ENCODE measurements at places on chromosomes 2 and 18.

DNA sequence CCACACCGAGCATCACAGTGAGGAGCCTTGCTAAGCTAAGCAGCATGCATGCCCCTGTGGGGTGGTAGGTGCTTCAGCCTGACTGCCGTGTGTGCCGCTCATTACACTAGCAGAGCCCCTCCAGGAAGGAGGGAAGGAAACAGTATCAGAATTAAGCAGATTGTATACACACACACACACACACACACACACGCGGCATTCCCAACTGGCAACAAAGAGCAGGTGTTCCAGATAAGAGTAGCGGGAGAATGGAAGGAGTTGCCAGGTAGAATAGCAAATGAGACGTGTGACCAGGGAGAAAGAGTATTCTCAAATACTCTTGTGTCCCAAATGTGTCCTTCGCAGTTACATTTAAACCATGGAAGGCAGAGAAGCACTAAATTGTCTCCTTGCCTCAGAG lies 47.6 kb upstream of the TTC39C start:
- peak; percentile 20 for DNase-seq

DNA sequence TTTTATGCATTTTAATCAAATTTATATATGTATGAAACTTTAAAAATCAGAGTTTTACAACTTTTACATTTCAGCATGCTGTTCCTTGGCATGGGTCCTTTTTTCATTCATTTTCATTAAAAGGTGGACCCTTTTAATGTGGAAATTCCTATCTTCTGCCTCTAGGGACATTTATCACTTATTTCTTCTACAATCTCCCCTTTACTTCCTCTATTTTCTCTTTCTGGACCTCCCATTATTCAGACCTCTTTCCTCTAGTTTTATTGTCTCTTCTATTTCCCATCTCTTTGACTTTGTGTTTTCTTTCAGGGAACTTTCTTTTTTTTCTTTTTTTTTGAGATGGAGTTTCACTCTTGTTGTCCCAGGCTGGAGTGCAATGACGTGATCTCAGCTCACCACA lies 5.7 kb downstream of the PROC start:
- DNase-seq, result no peak

GRCh38 chr2:235513984-235514626 lies 20.3 kb downstream of the AGAP1 start:
- no peak for DNase-seq

- DNase-seq, result no peak
These were observed 18.7 kb downstream of the CASP8 start for GRCh38 chr2:201279079-201279478.

DNA sequence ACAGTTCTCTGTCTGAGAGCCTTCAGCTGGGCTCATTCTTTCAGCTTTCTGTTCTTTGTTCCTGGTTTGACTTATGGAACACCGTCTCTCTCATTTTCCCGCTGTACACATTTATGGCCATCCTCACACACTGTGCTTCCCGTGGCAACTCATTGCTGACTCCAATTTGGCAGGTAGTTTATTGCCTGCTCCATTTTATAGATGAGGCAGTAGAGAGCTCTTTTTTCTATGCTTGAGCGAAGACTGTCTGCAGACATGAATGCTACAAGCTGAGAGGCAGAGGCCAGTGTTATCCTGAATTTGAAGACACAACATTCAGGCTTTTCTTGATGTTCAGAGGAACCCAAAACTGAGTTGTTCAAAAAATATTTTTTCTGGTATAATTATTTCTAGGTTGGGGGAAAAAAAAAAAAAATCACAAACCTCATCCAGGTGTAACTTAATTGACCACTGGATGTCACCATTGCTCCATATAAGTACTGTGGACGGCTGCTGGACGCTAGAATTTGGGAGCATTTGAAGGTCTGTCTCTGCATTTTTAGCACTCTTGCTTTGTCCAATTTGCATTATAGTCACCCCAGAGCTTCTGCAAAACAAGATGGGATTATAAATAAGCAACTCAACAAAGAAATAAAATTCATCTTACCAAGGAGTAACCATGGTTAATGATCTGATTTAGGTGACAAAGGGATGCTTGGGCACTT lies 83.5 kb downstream of the HRH4 start:
- peak; percentile 55 for DNase-seq

- DNase-seq, result no peak
These were observed 36.9 kb downstream of the FAM168B start for GRCh38 chr2:131056204-131056931.

- DNase-seq, result no peak
These were observed 41.7 kb downstream of the PTPRM start for GRCh38 chr18:7608781-7609201.

- no peak for DNase-seq
These were observed 49.4 kb upstream of the ACTR3 start for GRCh38 chr2:113840518-113840917.

- peak; percentile 56 for DNase-seq
These were observed 138.0 kb downstream of the CTIF start for GRCh38 chr18:48676756-48677368.

DNA sequence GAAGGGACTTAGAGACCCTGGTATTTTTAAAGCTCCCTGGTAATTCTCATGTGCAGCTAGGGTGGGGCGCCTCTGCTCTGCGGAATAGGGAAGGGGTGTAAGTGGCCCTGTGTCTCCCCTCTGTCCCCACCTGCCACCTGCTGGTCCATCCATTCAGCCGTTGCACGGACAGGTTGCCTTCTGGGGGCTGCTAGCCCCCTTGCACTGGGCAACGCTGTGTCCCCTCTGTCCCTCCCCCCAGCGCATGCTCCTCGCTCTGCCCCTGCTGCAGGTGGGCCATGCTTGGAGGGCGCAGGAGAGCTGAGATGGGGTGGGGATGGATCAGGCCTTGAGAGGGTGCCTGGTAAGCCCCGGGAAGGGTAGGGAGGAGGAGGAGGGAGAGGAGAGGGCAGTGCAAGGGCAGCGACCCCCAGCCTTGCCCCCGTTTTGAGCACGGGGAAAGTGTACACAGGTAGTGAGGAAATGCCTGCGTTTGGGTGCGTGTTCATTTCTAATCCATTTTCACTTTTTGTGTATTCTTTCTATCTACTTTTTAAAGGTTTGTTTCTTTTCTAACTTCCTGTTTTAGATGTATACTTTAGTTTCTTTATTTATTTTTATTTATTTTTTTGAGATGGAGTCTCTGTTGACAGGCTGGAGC lies 23.9 kb downstream of the RRM2 start:
- DNase-seq, result no peak

GRCh38 chr2:119753930-119754321 lies 5.8 kb upstream of the PTPN4 start:
- no peak for DNase-seq

- DNase-seq, result no peak
These were observed 698.7 kb downstream of the TDRD15 start for GRCh38 chr2:21822505-21822904.
